ENCODE measurements at places on chromosomes 5 and 9.

GRCh38 chr9:116323571-116323970 lies 170.0 kb downstream of the PAPPA start:
- DNase-seq, result no peak

DNA sequence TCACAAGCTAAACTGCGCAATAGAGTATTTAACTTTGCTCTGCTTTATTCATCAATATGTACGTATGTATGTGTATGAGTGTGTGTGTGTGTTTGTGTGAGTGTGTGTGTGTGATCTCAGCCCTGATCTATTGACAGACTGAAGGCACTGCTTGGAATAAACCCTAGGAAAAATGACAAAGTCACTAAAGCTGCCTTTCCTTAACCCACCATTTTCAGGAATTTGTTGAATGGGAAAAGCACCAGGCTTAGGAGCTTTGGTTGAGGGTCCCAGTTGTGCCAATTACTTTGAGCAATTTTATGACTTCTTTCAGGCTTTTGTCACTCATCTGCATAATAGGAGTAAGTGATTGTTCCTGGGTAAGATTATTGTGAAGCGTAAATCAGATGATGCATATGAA lies 108.6 kb upstream of the TLR4 start:
- DNase-seq, result no peak

GRCh38 chr5:159704160-159704559 lies 212.1 kb upstream of the ADRA1B start:
- DNase-seq, result no peak

- DNase-seq, result no peak
Observed at GRCh38 chr9:80881940-80882339, 807.4 kb downstream of the TLE1 start.

GRCh38 chr5:55584398-55585205 lies 49.8 kb upstream of the PLPP1 start:
- DNase-seq, result no peak

DNA sequence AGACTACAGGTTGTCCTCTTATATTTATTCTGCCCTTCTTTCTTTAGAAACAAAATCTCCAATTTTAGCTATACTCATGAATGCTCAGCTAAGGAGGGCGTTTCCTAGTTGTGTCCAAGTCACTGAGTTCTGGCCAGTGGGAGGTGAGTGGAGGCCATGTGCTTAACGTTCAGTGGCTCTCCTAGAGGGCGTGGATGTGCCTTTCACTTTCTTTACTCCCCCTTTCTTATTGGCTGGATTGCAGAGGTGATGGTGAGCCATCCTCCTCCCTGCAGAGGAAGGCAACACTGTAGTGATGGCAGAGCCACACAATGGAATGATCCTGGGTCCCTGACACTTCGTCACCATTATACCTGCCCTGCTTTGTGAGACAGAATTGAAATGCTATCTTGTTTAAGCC lies 54.6 kb downstream of the ALG2 start:
- DNase-seq, result no peak

DNA sequence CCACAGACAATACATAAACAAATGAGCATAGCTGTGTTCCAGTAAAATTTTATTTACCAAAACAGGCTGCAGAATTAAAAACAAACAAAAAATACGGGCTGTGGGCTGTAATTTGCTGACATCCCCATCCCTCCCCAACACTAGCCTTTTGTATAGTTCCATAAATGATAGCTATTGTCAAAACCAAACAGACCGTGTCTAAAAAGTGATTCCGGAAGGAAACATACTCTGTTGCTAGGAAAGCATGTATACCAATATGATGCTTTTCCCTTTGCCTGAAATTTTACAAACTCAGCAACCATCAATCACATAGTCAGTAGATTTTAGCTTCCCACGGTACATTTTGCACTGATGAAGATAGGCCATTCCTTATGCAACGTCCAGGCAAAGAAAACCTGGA lies 80.0 kb downstream of the TMEM215 start:
- no peak for DNase-seq

DNA sequence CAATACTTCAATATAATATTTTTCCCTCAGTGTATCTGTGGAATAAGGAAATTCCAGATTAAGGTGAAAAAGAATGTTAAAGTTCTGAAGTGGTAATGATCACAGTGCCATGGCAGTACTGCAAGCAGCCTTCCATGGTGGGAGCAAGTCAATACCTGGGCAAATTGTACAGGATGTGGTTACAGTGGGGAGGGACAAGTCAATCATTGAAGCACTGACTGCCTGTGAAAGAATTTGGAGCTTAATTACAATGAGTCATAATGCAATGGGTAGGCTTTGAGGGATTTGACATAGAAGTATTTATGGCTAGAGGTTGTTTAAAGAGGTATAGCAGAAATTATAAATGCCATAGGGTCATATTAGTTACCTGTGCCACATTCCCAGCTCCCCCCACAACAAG lies 786.5 kb upstream of the ACO1 start:
- no peak for DNase-seq

DNA sequence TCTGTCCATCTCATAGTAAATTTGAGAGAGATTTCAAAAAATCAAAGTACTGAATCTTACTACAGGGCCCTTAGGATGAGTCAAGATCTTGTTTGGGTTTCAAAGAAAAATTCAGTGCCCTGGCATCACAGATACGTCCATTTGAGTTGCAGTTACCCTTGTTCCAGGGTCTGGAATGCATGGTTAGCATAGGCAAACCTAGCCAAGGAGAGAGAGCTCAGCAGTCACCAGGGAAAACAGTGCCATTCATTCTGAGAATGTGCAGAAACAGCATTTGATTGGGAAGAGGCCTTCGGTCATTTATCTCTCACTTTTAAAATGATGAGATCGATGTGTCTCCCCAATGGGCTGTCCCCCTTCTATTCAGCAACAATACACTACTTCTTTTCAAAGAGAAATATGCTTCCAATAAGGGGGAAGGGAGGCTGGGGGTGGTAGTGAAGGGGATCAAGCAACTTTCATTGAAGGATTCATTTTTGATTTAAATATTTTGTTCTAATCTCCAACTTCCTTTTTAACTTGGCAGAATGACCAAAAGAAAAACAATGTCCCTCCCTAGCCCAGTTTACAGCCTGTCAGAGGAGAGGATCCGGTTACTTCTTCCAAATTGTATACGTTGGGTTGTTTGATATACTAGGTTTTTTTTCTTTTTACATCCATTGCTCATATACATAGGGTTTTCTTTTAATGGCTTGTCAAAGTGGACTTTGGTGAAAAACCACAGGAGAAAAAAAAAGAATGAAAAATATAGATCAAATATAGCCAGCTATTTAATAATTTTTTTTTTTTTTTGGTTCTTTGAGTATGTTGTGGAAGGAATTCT lies 491.1 kb downstream of the CCDC171 start:
- no peak for DNase-seq

DNA sequence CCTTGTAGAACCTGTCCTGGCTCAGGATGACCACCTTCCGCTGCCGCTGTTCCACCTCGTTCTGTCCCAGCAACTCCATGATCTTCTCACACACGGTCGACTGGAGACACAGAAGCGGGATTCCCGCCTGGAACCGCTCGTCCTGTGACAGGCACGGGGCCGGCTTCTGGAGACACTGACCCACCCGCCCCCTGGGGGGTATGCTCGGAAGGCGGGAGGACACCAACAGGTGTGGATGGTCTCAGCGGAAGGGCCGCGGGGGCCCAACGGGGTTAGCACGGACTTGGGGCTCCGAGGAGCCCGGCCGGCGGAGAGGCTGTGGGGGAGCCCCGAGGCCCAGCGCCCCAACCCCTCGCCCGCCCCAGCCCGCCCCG lies 530 bp downstream of the UCK1 start:
- no peak for DNase-seq

- DNase-seq, result no peak
Observed at GRCh38 chr5:14853685-14854084, 17.9 kb downstream of the ANKH start.

GRCh38 chr5:95401626-95402025 lies 10.5 kb downstream of the FAM81B start:
- DNase-seq, result no peak

GRCh38 chr5:29930316-29930715 lies 1263.2 kb upstream of the CDH6 start:
- no peak for DNase-seq

DNA sequence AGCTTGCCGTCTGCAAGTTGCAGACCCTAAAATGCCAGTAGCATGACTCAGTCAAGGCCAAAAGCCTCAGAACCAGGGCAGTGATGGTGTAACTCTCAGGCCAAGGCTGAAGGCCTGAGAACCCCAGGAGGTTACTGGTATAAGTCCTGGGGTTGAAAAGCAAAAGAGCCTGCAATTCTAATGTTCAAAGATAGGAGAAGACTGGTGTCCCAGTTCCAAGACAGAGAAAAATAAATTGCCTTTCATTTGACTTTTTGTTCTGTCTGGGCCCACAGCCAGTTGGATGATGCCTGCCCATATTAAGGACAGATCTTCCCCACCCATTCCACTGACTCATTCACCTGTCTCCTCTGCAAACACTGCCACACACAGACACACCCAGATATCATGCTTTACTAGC lies 673.2 kb downstream of the CDH18 start:
- no peak for DNase-seq

DNA sequence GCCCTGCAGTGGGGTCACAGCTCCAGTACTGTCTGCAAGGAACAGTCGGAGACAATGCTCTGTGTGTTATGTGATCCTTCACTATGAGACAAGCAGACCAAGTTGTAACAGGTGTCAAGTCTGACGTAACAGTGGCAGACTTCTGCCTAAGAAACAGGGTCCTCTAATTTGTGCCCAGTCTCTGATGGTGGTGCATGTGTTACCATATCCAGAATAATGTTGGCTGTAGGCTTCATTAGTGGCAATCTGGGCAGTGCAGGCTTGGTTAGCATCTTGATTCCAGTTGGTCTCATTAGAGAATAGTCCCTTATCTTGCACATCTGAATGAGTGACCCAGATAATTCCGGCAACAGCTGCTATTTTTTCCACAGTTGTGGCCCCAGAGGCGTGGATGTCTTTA lies 33.8 kb downstream of the ZNF131 start:
- DNase-seq, result no peak

- DNase-seq, result no peak
Observed at GRCh38 chr5:159301466-159301865, 28.8 kb downstream of the IL12B start.

DNA sequence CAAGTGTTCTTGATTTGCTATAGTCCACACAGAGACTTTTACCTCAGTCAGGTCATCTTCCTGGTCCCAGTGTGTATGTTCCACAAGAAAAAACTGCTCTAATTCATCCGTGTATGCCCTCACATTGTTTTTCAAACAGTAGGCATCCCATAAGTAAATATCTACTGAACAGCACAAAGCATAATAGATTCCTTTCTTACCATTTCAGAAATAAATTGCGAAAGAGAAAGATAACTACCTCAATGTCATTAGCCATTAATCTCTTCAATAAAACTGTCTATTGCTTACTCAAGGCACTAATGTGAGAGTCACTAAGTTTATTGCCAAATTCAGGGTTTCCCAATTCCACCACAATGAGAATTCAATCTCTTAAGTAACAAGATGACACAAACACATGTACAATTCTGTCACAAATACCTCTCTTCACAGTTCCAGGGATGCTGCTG lies 9.6 kb downstream of the FBXW2 start:
- no peak for DNase-seq

- DNase-seq, result no peak
Observed at GRCh38 chr9:9286001-9286400, 1326.8 kb downstream of the PTPRD start.

DNA sequence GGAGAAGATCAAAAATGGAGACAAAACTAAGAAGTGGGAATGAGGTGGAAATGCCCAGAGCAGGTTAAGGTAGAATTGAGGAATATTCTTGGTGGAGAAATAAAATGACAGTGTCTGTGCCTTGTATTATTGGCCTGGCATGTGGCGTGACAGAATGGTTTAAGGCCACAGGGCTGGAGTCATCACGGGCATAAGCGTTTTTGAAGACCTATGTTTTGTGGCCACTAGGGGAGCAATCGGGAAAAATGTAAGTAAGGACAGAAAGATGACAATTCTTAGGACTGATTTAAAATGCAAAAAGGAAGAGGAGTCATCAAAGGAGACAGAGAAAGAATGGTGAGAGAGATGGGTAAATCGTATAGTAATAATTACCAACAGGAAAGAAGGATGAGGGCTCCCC lies 72.2 kb upstream of the EPB41L4A start:
- DNase-seq, result no peak

GRCh38 chr9:106414042-106414441 lies 448.9 kb upstream of the ZNF462 start:
- DNase-seq, result no peak
